Ascending aorta (tissue), 2 donors: ENCODE measurements at places on chromosomes 2 and 18.
A peak's percentile ranks its signal among the peaks of the same experiment; 100 is the strongest.

- peak; percentile 82 for DNase-seq
Observed at GRCh38 chr2:45173513-45173912, 164.3 kb upstream of the SIX2 start.

DNA sequence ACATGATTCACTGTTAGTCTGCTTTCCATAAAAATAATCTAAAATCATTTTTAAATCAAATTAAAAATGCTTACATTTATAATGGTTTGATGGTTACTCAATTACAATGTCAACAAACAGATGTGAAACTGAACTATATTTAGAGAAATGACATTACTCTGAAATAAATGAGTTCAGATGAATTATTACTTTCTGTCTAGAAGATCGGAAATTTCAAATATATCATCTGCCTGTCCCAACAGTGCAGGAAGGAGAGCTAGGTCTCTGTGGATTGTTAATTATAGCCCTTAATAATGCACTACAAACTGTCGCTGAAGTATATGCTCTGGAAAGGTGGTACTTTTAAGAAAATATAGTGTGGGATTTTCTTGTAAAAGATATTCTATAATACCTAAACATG, 109.8 kb downstream of the DSEL start:
- no peak for DNase-seq

DNA sequence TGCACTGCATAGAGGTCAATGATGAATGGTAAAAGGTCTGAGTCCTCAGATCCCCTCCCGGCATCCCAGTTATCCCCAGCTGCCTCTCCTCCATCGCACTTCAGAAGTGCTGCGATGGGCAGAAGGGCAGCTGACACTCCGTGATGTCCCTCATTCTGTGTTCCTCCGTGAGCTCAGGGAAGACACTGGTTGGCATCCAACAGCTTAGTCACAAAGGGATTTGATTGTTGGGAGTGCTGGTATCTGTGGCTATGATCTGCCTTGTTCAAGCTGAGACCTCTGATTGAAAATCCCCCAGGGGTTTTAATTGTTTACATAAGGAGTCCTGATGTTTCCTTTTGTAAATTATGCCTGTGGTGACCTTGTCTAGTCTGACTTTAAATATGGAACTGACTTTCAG, 19.0 kb upstream of the SAG start:
- no peak for DNase-seq

DNA sequence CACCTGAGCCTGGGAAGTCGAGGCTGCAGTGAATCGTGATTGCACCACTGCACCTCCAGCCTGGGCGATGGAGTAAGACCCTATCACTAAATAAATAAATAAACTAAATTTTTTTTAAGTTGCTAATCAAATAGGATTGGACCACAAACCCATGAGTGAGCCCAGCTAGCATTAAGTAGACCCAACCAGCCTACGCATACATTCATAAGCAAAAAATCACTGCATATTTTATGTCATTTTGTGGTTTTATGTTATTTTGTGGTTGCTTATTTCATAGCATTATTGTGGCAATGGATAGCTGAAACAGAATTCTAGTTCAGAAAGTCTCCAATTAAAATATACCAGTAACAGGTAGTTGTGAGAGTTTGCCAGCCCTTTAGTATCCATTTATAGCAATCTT, 29.1 kb upstream of the ZC3H15 start:
- no peak for DNase-seq

DNA sequence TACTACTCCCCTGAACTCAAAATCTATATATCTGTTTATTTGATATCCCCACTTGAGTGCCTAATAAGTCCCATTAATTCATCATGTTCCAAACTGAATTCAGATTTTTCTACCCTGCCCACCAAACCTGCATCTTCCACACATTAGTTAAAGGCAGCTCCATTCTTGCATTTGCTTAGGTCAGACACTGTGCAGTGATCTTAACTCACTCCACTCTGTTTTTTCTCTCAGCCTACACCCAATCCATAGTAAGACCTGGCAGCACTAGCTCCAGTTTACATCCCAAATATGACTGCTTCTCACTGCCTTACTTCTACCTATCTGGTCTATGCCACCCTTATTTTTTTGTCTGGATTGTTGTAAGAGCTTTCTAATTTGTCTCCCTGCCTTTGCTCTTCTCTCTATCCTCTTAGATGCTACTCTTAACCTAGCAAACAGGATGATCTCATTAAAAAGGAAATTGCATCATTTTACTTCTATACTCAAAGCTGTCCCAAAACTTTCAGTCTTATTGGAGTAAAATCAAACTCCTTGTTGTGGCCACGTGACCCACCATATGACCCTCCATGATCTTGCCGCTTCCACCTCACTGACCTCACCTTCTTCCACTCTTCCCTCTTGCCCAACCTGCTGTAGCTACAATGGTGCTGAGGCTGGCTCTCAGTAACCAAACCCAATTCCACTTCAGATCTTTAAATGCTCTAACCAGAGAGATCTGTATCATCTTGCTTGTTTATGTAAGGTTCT, 274.9 kb upstream of the FANCL start:
- DNase-seq: no peak

- DNase-seq: no peak
Observed at GRCh38 chr18:73741946-73742345, 405.7 kb downstream of the FBXO15 start.

DNA sequence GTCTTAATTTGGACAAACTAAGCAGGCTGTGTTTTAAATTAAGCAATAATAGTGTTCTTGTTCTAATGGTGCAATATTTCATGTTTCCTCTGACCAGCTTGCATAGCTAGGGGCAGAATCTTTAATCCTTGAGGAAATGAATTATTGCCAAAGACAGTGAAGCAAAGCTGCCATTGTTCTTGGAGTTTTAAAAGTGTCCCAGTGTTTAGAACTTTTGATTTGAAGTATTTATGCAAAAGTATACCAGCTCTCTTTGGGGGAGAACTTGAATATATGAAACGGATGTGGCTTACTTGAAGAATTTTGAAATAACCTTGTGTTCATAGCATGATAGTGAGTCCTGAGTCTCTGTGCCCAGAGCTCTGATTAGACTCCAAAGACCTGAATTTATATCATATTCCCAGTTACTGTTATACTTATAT, 33.4 kb downstream of the ITGA6 start:
- no peak for DNase-seq

- DNase-seq: no peak
Observed at GRCh38 chr2:80199504-80199903, 105.0 kb downstream of the LRRTM1 start.

DNA sequence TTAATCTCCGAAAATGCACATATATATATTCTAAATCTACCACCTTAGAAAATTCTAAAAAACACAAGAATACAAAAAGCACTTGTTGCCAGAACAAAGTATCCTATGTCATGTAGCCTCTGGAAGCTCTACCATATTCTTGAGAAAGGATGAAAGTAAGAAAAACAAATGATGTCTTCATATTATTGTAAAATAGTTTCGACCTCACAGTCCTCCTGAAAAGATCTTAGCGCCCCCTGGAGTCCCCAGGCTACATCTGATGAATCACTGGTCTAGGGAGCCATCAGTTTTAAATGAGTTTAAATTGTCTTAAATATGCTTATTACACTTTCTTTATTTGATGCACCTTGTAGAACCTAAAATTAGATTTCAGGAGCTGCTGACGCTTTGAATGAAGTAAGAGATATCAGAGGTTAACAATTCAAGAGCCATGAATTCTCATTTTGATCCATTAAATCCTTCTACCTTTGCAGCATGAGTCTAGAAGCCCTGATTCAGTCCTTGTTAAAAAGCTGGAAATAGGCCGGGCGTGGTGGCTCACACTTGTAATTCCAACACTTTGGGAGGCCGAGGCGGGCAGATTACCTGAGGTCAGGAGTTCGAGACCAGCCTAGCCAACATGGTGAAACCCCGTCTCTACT, 138.8 kb downstream of the MCFD2 start:
- peak; percentile 75 for DNase-seq

DNA sequence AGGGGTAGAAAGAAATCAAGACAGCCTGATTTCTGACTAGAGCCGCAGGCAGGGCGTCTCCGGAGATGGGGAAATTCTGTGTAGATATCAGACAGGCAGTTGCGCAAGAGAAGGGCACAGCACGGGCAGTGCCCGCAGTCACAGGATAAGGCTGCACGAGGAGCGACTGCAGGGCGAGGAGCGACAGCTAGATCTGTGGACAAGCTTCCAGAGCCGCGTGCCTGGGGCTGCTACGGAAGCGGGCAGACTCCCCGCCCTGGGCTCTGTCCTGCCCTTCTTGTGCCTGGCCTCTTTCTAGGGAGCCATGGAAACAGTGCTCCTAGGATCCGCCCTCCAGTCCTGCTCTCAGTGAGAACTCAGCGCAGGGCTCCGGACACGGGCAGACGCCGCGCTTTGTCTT, 12.6 kb downstream of the MC5R start:
- no peak for DNase-seq

GRCh38 chr2:207883002-207883780, 113.5 kb upstream of the FZD5 start:
- DNase-seq: no peak
